Right cardiac atrium (tissue), 5 donors: ENCODE measurements at places on chromosomes 7 and 10. TPM values are rescaled to one million over a fixed set of nuclear protein-coding genes. Genes with fewer than 3 reads are reported as not detected.

Gene COL28A1
- total RNA-seq = 3.8 TPM

Gene HSPA12A
- 21.9 TPM for total RNA-seq

Gene AP1S1
- 14.3 TPM for total RNA-seq

Gene RGR
- total RNA-seq = 0.49 TPM

Gene WDR86
- 0.18 TPM for total RNA-seq

Gene NACAD
- total RNA-seq = 6.5 TPM

Gene SKAP2
- 13.9 TPM for total RNA-seq

Gene FAM107B
- total RNA-seq = 12.0 TPM

Gene ST8SIA6
- total RNA-seq = 10.9 TPM

Gene IL6
- total RNA-seq = 10.9 TPM

Gene CHRM2
- 140 TPM for total RNA-seq

Gene XPNPEP1
- 39.7 TPM for total RNA-seq

Gene KLF14
- 0.17 TPM for total RNA-seq

Gene TMEM130
- not detected for total RNA-seq

GRCh38 chr7:18703685-18704084 is 208.1 kb downstream of the HDAC9 start:
- DNase-seq = no peak

- DNase-seq = no peak
Observed at GRCh38 chr7:30556840-30557239, 37.8 kb upstream of the GARS1 start.

- DNase-seq = peak; percentile 59
Observed at GRCh38 chr7:74269757-74270277, 15.6 kb upstream of the RFC2 start.

DNA sequence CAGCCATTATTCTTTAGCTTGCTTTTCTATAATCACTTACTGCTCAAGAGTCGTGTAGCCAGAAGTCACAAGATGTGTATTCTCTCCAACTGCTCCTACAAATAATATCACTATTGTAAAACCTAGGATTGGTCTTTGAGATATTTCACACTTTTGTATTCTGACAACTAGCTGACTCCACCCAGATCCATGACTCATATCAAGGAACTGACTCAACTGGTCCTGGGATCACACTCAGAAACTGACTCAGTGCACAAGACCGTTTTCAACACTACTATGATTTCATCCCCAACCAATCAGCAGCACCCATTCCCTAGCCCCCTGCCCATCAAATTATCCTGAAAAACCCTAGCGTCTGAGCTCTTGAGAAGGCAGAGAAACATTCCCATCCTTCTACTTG is 56.5 kb upstream of the ORC5 start:
- no peak for DNase-seq

GRCh38 chr7:143015084-143015483 is 11.8 kb downstream of the OR9A2 start:
- no peak for DNase-seq

GRCh38 chr10:119686465-119687191 is 35.4 kb downstream of the BAG3 start:
- peak; percentile 92 for DNase-seq

GRCh38 chr7:156143158-156143557 is 330.9 kb upstream of the SHH start:
- no peak for DNase-seq

- no peak for DNase-seq
Observed at GRCh38 chr10:72263613-72264241, 10.0 kb upstream of the DDIT4 start.

- DNase-seq = peak; percentile 63
Observed at GRCh38 chr10:124672181-124672638, 72.0 kb downstream of the FAM53B start.

- DNase-seq = no peak
Observed at GRCh38 chr10:34319197-34319846, 495.8 kb downstream of the PARD3 start.

GRCh38 chr7:119452401-119452800 is 820.6 kb upstream of the KCND2 start:
- no peak for DNase-seq

DNA sequence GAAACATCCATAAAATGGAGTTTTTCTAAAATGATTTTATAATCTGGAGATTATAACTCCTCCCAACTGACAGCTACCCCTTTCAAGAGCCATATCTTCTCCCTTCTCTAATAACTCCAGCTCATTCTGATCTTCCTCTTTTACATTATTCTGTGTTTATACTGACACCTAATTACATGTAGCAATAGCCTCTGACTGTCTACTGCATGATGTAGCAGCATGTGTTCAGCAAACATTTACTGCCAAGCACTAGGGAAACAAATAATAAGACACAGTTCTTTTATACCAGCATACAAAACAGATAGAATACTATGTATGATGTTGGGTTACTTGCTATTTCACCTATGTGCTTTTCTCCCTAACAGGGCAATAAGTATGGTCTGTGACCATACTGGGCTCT is 20.7 kb downstream of the RBM28 start:
- DNase-seq = no peak

GRCh38 chr7:103851357-103851756 is 138.1 kb downstream of the RELN start:
- no peak for DNase-seq

- no peak for DNase-seq
Observed at GRCh38 chr10:114581071-114581470, 77.0 kb downstream of the ABLIM1 start.

DNA sequence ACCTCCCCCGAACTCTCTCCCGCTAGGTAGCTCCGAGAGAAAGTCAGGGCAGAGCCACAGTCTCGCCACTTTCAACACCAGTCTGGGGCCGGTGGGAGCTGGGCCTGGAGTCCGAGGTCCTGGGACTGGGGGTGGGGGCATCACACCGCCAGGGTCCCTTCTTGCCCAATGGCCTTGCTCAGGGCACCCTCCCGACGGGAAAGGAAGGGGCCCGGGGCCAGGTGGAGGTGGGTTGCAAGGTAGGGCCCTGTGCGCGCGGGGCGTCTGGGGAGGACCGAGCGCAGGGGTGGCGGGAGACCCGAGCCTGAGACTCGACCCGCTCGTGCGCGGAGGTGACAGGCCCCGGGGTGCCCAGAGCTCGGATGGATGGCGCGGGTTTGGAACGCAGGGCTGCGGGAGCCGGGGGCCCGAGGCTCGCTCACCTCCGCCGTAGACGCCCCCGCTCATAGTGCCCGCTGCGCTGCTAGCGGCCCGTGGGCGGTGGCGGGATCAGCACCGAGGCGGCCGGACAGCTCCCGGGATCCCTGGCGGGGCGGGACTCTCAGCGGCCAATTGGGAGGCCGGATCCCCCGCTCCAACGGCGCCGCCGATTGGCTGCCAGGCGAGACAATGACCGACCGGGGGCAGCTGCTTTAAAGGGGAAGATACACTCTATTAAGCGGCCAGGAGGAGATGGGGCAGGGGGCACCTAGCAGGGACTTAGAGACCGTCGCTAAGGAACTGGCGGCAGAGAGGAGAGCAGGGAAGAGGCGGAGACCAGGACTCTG is at the start of gene ACTL6B:
Gene ACTL6B, minus strand, starts transcription at position 541 of the 767 bp plus-strand sequence. Its CDS starts 94 bp downstream, at position 447.
- DNase-seq = peak; percentile 86

- DNase-seq = no peak
Observed at GRCh38 chr10:69861251-69862240, 59.8 kb downstream of the COL13A1 start.

- DNase-seq = no peak
Observed at GRCh38 chr7:27575613-27576012, 87.1 kb downstream of the HIBADH start.

GRCh38 chr10:117431160-117431559 is 55.9 kb upstream of the PDZD8 start:
- DNase-seq = no peak

DNA sequence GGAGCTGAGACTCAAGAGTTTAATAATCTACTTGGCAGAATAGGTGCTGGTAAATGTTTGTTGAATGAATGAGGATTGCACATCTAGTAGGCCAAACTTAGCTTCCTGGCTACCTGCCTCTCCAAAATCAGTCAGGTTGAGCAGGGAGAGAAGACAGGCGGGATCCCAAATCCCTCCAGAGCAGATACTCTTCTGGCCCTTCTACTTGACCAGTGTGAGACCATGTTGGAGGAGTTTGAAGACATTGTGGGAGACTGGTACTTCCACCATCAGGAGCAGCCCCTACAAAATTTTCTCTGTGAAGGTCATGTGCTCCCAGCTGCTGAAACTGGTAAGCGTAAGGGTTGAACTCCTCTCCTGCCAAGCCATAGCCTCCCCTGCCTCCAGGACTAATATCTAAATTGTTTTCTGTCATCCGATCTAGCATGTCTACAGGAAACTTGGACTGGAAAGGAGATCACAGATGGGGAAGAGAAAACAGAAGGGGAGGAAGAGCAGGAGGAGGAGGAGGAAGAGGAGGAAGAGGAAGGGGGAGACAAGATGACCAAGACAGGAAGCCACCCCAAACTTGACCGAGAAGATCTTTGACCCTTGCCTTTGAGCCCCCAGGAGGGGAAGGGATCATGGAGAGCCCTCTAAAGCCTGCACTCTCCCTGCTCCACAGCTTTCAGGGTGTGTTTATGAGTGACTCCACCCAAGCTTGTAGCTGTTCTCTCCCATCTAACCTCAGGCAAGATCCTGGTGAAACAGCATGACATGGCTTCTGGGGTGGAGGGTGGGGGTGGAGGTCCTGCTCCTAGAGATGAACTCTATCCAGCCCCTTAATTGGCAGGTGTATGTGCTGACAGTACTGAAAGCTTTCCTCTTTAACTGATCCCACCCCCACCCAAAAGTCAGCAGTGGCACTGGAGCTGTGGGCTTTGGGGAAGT is 2.2 kb upstream of the MBLAC1 start:
- DNase-seq = no peak
